ENCODE measurements at places on chromosomes 1 and 21.

DNA sequence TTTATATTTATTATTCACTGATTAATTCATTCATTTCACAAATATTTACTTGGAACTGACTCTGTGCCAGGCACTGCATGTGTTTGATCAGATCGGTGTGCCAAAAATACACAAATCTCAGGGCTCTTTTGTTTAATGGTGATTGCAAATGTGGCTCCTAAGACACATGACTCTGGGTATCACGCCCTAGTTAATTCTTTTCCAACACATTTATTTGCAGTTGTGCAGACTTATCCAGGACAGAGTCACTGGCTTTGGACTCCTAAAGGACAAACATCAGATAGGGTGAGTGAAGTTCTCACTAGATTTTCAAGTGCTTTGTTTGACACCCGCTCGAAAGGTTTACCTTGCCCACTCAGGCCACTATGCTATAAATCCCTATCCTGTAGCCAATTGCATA lies 335.5 kb downstream of the BARHL2 start:
- DNase-seq, result no peak

DNA sequence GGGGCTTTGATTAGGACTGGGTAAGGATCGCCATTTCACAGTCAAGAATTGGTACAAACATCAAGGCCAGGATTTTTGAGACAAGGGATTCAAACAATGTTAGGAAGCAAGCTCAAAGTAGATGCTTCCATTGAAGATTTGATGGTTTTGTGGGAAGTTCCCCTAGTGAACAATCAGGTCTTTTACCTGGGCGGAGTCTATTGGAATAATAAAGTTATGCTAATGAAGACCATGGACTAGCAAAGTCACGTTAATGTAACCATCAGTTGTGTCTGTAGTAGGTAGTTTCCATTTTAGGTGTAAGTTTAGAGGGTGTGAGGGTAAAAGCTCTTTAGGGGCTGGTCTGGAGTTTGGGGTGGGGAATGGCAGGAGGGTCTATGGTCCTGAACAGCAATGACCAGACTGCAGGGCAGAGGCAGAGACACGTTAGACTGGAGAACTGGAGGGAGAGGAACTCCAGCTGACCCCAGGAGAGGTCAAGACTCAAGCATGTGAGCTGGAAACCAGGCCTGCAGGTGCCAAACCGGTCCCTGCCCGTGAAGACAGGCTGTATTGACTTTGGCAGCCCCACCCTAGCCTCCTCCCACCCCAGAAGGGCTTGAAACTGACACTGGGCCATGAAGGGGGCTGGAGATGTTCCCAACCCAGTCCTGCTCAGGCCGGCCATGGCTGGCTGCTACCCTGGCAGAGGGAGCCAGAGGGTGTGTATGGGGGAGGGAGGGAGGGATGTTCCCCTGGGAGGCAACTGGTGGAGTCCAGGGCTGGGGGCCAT lies 36.0 kb upstream of the GPR37L1 start:
- no peak for DNase-seq

GRCh38 chr1:209493559-209493958 lies 90.0 kb upstream of the CAMK1G start:
- peak; percentile 41 for DNase-seq

- peak; percentile 89 for DNase-seq
These were observed 66.0 kb downstream of the COL18A1 start for GRCh38 chr21:45470773-45471524.

DNA sequence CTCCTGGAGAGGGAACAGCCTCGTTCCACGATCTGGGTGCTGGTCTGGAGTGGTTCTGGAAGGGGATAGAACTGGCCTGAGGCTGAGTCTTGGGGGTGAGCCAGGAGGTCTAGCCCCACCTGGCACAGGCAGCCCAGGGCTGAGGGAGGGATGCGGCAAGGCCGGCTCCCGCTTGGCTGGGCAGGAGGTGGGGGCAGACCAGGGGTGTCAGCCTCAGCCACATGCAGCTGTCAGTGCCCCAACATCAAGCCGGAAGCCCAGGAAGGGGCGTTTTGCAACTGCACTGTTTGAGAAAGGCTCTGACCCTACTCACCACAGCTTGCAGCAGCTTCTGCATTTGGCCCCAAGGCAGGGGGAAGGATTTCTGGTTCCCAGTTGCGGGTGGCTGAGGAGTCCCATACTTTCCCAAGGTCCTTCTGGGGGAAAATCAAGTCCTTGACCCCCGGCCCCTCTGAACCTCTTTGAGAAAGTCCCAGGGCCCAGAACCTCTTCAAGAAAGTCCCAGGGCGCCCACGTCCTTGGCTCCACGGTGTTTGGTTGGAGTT lies 2.0 kb downstream of the EFHD2 start:
- peak; percentile 54 for DNase-seq

- DNase-seq, result peak; percentile 37
These were observed 2.8 kb upstream of the CD1D start for GRCh38 chr1:158177700-158178450.

DNA sequence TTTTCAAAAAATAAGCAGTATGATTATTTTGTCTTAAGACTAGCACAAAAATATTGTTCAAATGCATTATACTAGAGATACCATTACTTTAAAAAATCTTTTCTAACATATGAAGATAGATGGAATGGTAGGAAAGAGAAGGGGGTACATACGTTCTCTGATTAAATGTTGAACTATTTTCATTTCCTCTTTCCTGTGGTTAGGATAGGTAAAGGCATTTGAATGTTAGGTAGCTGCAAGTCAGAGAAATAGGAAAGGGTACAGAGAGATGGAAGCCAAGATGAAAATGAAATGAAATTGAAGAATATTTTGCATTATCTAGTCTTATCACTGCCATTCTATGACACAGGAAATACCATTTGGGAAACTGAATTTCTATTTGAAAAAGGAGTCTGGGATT lies 28.3 kb downstream of the TLCD4 start:
- DNase-seq, result no peak

DNA sequence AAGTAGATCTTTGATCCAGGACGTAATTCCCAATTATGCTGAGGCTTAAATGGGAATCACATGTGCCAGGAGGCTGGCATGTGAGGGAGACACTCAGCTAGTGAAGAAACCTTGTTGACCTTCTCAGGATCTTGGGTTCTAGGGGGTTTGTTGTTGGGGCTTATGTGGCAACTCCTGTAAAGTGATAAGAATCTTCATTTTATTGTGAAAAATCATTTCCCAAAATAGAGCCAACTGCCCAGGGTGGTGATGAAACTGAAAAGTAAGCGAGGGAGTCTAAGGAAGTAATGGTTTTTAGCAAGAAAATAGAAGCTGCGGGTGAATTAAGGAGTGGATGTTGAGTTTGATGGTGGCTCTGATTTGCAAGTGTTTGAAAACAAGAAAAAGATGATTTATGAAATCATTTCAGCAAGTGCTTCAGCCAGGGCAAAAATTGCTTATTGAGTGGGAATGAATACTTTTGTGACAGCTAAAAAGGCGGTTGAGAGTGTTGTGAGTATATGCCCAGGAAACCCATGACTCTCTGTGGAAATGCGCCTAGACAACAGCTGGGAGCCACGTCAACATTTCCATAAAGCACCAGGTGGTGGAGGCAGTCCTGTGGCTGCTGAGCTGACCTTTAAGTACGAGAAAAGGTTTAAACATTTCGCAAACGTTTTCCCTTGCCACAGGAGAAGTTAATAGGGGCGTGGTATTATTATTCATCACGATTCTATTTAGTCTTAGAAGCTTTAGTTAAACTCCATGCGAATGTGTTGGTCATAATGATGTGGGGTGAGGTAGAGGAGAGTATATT lies 102.7 kb downstream of the HMGB4 start:
- no peak for DNase-seq

Measured in ELR (cell line).